ENCODE measurements at places on chromosomes 3 and 15. TPM values are rescaled to one million over a fixed set of nuclear protein-coding genes. Genes with fewer than 3 reads are reported as not detected.

Gene FEZF2
- total RNA-seq = not detected

- DNase-seq = no peak
Observed at GRCh38 chr15:38391191-38391590, 62.7 kb upstream of the FAM98B start.

GRCh38 chr3:3503411-3503810, 295.8 kb upstream of the LRRN1 start:
- no peak for DNase-seq

Gene MKRN3
- 1.1 TPM for total RNA-seq

- DNase-seq = no peak
Observed at GRCh38 chr3:52423173-52423572, 21.7 kb downstream of the SEMA3G start.

- no peak for DNase-seq
Observed at GRCh38 chr15:33500432-33501195, 189.8 kb downstream of the RYR3 start.

Gene KNG1
- not detected for total RNA-seq

GRCh38 chr15:59157840-59158700, 48.6 kb upstream of the LDHAL6B start:
- DNase-seq = no peak

- no peak for DNase-seq
Observed at GRCh38 chr15:70584441-70584837, 178.9 kb downstream of the UACA start.

DNA sequence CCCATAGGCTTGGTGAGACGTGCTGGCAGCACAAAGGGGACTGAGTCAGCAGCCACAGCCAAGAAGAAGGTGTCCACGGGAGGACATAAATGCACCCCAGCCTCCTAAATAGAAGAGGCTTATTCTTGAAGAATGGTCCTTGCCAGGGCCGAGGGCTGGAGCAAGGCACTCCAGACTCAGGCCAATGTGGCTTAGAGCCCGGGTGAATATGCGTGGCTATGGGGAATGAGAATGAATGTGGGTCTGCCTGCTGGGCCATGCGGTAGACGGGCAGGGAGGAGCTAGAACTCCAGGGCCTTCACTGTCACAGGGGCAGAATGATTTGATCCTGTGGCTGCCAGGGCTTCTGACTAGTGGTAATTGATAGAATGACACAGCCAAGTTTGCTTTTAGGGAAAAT, 34.0 kb downstream of the DHX30 start:
- no peak for DNase-seq

GRCh38 chr15:43440721-43441281, 52.2 kb downstream of the TP53BP1 start:
- peak; percentile 52 for DNase-seq

Gene ZIC1
- total RNA-seq = not detected

GRCh38 chr15:90967206-90967605, 12.5 kb downstream of the RCCD1 start:
- DNase-seq = no peak

- DNase-seq = no peak
Observed at GRCh38 chr15:98881526-98882520, 125.8 kb downstream of the PGPEP1L start.

Gene TNIK
- total RNA-seq = 17.1 TPM

- DNase-seq = no peak
Observed at GRCh38 chr3:37097776-37098175, 76.6 kb downstream of the LRRFIP2 start.

GRCh38 chr15:88625943-88626741, 5.0 kb downstream of the AEN start:
- no peak for DNase-seq

GRCh38 chr3:136909187-136909586, 47.2 kb downstream of the NCK1 start:
- no peak for DNase-seq

- DNase-seq = no peak
Observed at GRCh38 chr3:156668073-156668763, 6.2 kb upstream of the TIPARP start.

DNA sequence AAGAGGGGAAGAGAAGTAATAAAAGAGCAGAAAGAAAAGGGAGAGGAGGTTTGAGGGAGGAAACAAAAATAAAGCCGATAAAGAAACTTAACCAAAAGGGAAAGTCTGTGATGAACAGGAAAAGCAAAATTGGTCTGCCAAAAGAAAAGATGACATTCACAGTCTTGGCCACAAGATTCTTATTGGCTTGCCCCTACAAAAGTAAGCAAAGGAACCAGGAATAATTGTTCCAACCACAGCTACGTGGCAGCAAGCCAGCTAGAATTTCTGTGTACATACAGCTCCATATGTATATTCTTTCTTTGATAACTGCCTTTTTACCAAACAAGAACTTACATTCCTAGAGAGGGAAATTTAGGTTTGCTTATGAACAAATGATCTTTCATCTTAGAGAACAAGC, 79.6 kb downstream of the MLH1 start:
- DNase-seq = no peak

- peak; percentile 38 for DNase-seq
Observed at GRCh38 chr15:59438625-59439290, 772 bp downstream of the FAM81A start.

Gene TSC22D2
- 57.9 TPM for total RNA-seq

Gene GADL1
- total RNA-seq = 0.10 TPM

Gene NOP10
- total RNA-seq = 120 TPM

Gene NR2E3
- 0.23 TPM for total RNA-seq

DNA sequence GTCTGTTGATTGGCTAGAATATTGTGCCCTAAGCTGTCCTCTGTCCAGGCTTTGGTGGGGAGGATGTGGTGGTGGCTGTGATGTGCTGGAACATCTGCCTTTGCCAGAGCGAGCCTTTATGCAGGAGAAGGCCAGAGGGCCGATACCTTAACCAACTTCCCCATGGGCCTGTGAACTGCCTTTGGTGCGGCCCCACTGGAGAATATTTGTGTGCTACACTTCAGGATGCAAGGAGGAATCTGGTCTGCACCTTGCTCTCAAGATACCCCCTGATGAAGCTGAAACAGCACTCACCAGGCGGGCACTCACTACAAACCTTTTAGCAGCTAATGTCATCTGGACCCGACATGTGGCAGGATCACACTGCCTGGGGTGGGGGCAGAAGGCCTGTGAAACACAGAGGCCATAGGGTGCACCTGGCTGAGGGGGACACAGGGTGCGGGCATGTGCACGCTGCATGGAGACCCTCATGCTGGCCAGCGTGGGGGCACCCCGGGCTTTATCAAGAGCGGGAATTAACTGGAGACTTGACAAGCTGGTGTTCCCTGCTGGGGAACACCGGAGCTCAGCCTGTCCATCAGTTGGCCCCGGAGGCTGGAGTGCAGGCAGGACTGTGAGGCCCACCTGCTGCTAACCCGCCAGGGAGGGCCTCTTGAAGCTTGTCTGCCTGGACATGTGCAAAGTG, 16.4 kb downstream of the PRR23E start:
- DNase-seq = no peak

GRCh38 chr15:85616549-85617110, 178.1 kb downstream of the KLHL25 start:
- DNase-seq = no peak

Gene RNU5B-1
- total RNA-seq = not detected

- no peak for DNase-seq
Observed at GRCh38 chr15:38193496-38193895, 59.1 kb upstream of the SPRED1 start.

Gene MCTP2
- 50.7 TPM for total RNA-seq

Gene CDC25A
- 2.1 TPM for total RNA-seq

GRCh38 chr15:41621200-41622193, 38.7 kb upstream of the MGA start:
- DNase-seq = peak; percentile 81

- no peak for DNase-seq
Observed at GRCh38 chr15:58115692-58116091, 22.5 kb upstream of the AQP9 start.

GRCh38 chr3:36674816-36675215, 89.5 kb downstream of the DCLK3 start:
- no peak for DNase-seq

DNA sequence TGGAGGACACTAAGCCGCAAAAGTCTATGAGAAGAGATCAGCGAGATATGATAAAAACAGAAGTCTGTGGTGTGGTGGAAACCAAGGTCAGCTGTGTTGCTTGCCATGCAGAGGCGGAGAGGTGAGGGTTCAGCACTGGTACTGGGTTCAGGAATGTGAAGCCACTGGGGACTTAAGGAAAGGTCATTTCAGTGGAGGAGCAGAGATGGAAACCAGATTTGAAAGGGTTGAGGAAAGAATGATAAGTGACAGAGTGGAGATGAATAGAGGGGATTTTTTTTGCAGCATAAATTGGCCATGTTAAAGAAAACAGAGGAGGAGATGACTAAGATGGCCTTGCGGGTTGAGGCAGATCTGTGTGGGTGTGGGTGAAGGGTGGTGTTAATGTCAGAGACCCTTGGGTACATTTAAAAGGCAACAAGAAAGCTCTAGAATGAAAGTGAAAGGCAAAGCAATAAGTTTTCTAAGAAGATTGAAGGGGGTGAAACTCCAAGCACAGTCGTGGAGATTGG, 265.5 kb downstream of the ADAMTSL3 start:
- no peak for DNase-seq

- DNase-seq = no peak
Observed at GRCh38 chr3:85476891-85477495, 518.2 kb downstream of the CADM2 start.

DNA sequence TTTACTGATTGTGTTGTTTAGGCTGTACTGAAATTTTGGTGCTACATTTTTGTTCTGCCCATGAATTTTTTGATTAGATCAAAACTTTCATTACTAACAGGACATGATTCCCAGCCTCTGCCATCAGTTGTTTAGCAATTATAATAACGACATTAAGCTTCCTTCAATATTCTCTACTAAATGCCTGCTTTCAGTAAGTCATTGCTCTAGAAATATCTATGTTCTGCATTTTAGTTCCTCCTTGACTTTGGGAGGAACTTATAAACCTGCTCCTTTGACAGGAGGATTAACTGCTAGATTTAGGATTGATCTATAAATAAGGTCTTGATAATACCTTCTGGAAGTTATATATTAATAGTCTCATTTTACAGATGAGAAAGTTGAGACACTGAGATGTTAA, 269.1 kb downstream of the RAP2B start:
- no peak for DNase-seq
